Stimulated activated CD8-positive, alpha-beta memory T cell treated with anti-CD3 and anti-CD28 coated beads, Interleukin-15, amount 100 ng/mL, for 4 hours (primary cell): ENCODE measurements at places on chromosomes 1 and 21.

GRCh38 chr21:42199868-42200463 is 19.0 kb upstream of the ABCG1 start:
- DNase-seq = no peak

DNA sequence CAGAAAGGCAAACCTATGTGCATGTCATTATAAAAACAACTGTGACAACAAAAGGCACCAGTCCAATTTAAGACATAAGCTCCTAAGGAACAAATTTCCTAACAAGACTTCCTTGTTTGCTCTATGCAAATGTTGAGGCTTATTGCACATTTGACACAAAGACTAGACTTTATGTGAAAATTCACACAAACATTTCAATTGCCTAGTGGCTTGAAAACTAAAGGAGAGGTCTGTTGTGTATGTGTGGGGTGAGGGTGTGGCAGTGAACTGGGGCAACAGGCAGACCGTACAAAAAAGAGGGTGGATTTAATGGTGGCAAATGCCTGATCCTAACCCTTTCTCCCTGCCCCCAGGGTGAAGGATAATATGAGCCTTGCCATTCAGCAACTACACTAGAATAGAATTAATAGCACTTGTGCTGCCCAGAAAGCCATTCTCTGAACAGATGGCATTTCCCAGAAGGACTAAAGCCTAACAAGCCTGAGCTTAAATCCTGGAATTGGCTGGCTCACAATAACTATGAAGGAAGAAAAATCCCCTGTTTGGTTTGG is 73.9 kb downstream of the GLUL start:
- no peak for DNase-seq

GRCh38 chr1:99957818-99958217 is 12.0 kb upstream of the SLC35A3 start:
- DNase-seq = no peak

DNA sequence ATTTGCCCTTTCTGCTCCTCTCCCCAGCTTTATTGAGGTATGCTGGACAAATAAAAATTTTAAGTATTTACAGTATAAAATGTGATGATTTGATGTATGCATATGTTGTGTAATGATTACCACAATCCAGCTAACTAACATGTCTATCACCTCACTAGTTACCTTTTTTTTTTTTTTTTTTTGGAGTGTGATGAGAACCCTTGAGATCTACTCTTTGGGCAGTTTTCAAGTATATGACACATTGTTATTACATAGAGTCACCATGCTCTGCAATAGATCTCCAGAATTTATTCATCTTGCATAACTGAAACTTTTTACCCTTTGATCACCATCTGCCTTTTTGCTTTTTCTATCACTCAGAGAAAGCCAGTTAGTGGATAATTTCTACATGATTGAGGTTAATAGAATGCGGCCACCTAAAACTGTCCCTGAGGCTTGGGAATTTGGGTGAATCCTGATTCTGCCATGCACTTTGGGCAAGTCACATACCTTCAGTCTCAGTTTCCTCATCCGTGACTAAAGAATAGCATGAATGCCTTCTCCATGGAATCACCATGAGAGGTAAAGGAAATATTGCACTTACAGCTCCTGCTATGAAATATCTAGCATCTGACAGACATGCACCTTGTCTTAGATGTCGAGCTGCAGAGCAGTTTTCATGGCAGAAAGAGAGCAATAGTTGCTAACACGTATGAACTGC is 295.2 kb downstream of the DISC1 start:
- no peak for DNase-seq

DNA sequence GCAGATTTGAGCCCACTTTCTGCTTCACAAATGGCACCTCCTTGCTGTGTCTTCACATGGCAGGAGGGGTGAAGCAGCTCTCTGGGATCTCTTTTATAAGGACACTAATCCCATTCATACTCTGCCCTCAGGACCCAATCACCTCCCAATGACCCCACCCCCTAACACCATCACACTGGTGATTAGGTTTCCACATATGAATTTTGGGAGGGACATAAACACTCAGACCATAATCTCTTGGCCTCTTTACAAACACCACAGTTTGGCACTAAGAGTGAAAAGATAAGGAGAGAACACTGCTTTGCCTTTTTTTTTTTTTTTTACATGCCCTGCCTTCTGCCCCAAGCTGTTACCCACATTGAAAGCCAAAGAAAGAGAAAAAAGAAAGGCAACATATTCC is 166.2 kb upstream of the NFIA start:
- no peak for DNase-seq

DNA sequence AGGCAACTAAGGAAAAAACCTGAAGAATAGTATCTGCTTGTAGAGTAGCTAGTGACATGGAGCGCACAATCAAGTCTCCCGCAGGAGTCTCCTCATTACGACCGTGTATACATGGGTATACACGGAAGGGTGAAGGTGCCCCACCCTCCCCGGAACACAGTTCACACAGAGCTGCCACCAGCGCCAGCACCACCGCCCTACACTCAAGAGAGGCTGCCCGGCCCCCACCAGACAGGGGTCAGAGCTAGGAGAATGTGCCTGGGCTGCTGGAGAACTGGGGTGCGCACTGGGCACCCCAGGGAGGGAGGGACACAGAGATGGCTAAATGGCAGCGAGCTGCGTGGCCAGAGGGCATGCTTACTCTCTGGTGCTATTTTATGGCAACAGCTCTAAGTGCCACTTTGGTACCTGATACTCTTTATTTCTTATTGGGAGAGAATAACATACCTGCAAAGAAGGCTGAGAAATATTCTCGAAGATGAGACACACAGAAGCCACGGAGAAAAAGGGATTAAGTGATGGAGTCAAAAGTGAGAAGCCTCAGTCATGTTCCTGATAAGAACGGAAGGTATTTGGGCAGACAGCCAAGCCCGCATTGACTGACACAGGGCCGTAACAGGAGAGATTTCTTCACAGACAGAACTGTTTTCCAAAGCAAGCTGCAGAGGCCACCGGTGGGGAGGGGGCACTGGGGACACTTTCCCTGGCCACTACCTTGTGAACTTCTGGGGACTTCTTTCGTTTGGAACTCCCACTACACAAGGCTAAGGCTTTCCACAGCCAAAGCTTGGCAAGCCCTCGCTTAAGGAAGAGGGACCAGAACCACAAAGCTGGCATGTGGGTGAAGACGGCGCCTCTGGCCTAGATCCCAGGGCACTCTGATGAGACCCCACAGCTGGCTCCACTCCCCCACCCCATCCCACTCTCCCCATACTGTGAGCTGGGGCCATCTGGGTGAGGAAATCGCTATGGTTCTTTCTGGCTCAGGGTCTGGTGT is 108.0 kb downstream of the PGBD5 start:
- no peak for DNase-seq

DNA sequence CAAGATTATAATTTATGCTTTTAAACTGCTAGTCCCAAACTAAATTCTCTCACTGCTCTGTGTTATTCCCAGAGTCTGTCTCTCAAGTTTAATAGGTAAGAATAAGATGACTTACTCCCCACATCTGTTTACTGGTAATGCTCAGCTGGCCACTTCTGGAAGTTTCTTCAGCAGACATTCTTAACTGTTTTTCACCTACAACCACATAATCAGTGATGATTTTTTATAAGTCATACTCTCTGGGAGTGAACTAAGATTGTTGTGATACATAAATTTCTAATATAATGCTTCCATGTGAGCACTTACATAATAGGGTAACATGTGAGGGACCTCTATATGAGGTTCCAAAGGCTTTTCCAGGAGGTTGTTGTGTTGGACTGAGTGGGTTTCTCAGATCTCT is 8.7 kb downstream of the SLAMF7 start:
- no peak for DNase-seq

DNA sequence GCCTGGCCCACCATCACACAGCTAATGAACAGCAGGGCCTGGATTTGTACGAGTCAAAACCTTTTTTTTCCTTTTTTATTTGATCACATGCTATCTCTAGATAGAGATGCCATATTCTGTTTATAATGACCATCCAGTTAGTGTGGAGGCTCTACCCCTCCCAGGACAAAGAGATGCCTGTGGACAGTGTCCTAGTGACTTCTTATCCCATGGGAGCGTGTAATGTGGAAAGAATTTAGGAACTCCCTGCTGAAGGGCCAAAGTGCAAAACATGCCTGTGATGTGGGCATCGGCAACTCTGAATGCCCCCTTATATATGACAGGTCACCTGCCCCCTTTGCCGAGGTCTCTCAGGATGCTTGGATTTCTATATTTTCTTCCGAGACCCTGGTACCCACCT is 292.2 kb downstream of the RRAGC start:
- no peak for DNase-seq

DNA sequence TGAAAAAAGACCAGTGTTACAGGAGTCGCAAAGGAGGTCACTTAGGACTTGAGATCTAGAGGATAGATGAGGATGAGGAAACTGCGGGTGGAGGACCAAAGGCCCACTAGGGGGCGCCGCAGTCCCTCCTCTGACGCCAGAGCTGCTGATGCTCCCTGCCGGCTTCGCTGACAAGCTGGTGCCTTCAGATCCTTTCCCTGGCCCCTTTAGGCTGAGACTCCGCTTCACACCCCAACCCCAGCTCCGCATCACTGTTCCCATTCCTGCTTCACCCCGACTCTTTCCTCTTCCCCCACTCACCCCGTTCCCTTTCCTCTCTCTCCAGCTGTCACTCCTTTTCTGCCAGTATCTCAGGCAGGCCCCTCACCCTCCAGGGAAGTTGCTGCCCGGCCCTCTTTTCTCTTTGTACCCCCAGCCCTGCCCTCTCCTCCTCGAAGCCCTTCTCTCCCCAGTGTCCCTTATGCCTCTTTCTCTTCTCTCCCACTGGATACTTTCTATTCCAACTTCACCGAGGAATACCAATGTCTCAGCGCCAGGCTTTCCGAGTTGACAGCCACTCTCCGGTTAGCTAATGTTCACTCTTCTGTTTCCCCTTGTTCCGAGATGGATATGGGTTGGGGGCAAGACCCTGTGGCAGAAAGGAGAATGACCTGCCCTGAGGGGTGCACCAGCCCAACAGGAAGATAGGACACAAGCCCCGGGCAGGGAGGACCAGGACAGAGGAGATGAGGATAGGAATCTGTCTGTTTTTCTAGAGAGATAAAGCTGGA is 4.5 kb downstream of the KCNJ9 start:
- DNase-seq = peak; percentile 32

DNA sequence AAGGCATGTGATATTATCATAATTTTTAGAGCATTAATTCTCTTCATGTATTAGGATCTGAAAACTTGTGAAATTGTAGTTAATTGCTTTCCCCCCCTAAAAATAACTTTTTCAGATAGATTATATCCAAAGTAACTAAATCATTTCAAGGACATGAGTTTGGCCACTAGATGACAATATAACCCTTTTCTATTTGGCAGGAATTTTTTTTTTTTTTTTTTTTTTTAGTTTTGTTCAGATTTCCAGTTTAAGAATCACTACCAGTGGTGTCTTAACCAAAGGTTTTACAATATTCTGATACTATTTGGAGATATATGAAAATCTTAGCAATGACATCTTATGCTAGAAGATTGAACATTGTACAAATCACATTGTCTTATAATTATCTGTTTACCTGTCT is 370.8 kb downstream of the AMY1C start:
- no peak for DNase-seq

GRCh38 chr1:58251430-58252073 is 295.0 kb downstream of the OMA1 start:
- no peak for DNase-seq

GRCh38 chr1:1063261-1063944 is 10.7 kb downstream of the RNF223 start:
- no peak for DNase-seq

DNA sequence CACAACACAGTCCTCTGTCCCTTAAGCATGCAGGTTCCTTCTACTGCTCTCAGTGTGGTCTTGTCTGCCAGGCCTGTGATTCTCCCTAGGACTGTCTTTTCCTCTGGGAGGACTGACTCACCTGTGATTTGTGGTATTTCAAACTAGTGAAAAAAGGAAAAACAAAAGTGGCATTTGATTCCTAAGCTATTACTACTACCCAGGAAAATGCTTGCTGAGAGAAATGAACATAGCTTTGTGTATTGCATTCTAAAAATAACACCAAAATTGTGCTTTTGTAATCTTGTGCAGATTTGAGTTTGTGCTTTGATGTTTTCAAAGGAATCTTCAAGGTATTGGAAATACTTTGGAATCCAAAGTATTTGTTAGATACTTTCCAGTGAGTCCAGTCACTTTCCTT is 57.0 kb downstream of the GPR161 start:
- no peak for DNase-seq

GRCh38 chr1:53580739-53581475 is 121.7 kb downstream of the DMRTB1 start:
- DNase-seq = no peak

GRCh38 chr1:9737671-9738070 is 86.1 kb downstream of the CLSTN1 start:
- no peak for DNase-seq

DNA sequence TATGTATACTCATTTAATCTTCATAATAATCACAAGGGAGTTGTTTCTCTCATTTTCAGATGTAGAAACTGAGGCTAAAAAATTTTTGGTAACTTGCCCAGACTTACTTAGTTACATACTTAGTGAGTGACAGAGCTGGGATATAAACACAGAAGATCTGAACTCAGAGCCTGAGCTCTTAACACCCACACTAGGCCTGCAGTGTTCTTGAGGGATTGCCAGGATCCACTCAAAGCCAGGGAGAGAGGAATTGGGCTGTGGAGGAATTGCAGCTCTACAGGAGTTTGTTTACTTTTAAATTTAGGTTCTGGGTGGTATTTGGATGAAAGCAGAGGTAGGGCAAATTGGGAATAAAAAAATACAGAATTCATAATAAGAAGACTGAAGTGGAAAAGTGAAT is 515.1 kb upstream of the PLXNA2 start:
- DNase-seq = no peak

- DNase-seq = no peak
These were observed 121.9 kb upstream of the JUN start for GRCh38 chr1:58905628-58906221.

- DNase-seq = no peak
These were observed 18.7 kb upstream of the NBL1 start for GRCh38 chr1:19625291-19625937.

- no peak for DNase-seq
These were observed 154.1 kb downstream of the ZBTB18 start for GRCh38 chr1:244205171-244205570.

DNA sequence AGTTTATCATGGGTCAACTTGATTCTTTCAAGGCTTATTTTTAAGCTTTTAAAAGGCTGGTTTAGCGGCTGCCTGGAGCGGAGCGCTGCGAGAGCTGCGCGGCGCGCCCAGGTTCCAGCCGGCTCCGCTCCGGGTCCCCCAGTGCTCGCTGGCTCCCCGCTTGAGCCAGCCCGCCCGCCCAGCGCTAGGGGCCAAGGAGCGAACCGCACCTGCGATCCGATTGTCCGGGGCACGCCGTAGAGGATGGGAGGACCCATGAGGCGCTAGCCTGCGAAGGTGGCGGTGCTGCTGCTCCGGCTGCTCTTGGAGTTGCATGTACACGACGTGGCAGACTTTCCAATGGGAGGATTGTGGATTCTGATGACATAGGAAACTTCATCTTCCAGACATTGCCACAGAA is 9.9 kb upstream of the CFHR4 start:
- DNase-seq = no peak

DNA sequence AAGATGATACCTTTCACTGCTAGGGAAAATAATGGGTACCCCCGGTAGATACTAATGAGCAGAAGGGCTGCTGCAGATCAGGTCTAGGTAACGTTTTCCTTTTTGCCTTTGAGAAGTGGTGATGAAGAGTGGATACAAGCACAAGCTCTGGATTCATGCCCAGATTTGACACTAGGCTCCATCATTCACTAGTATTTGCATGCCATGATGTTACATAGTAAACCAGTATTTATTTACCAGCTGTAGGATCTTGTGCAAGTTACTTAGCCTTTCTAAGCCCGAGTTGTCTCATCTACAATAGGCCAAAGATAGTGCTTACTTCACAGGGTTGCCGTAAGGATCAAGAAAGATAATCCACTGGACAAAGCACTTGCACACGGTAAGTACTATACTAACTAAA is 14.2 kb downstream of the PTPN14 start:
- no peak for DNase-seq
